ENCODE measurements at places on chromosomes 1 and 21.

DNA sequence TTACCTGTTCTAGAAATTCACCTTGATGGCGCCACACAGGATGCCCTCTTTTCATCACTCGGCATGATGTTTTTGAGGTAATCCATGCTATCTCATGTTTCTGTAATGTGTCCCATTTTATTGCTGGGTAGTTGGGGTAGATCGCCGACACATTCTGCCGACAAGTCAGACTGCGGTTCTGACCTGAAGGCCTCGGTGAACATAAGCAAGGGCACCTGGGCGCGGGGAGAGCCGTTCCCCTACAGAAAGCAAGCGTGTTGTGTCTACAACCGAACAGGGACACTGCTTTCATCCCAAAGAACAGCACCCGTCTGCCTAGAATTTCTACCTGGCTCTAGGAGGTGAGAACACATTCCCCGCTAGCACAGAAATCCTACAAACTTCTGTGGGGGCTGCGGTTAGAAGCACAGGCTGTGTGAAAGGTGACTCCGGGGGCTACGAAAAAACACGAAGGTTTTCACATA is 149.2 kb downstream of the PPIAL4G start:
- DNase-seq: no peak

- no peak for DNase-seq
Observed at GRCh38 chr21:30613836-30614235, at the start of gene KRTAP6-1. Gene KRTAP6-1, minus strand, starts transcription at chr21:30613930. Its CDS starts 26 bp downstream, at chr21:30613904.

DNA sequence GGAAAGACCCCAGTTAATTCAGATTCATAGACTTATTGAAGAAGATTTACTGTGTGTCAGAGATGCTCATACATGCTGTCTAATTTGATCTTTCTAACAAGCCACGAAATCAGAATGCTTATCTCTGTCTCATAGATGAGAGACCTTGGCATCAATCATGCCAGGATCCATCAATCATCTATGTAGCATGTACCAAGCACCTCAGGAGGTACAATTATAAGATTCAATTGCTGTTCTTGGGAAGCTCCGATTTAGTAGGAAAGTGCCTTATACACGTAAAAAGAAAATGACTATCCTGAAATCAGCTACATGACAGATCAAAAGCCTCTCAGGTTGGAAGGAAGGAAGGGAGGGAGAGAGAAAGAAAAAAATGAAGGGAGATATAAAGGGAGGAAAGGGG is 18.5 kb upstream of the VTCN1 start:
- no peak for DNase-seq

- DNase-seq: no peak
Observed at GRCh38 chr1:82836213-82836972, 1035.7 kb downstream of the ADGRL2 start.

- DNase-seq: peak; percentile 72
Observed at GRCh38 chr1:232508130-232508701, 121.7 kb downstream of the SIPA1L2 start.

DNA sequence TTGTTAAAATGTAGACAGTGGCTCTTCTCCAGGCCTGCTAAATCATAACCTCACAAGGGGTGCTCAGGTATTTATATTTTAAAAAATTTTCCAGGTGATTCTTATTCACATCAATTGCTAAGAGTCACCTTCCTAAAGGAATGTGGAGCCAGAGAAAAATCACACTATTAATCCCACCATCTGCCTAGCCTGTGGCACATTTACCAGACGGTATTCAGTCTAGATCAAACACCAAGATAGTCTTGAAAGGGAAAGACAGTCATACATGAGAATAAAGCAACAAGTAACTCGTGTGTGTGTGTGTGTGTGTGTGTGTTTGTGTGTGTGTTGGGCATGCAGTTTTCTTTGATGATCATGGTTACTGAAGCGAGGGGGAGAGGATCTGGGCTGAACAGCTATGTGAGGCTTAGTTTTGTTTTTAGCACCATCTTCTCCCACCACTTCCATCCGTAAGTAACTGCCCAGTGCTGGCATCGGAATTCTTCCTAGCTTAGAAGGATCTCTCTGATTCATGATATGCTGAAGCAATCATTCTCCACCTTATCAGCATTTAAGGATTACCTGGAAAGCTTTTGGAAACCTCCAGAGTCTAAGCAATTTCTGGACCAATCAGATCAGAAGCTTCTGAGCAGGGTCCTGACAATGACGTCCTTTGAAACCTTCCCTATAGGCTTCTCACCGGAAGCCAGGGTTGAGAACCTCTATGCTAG is 2.4 kb upstream of the DPT start:
- DNase-seq: no peak

GRCh38 chr21:34195335-34195734 is 122.0 kb downstream of the MRPS6 start:
- no peak for DNase-seq

Measured in head of caudate nucleus (tissue), 42 donors.